Lung (tissue), 17 donors: ENCODE measurements at places on chromosomes 12 and 14. TPM values are rescaled to one million over a fixed set of nuclear protein-coding genes. Genes with fewer than 3 reads are reported as not detected.

GRCh38 chr14:75175677-75176141, 703 bp downstream of the TMED10 start:
- DNase-seq = peak; percentile 34

- no peak for DNase-seq
Measured at GRCh38 chr12:118821386-118821925, 159.9 kb upstream of the SRRM4 start.

DNA sequence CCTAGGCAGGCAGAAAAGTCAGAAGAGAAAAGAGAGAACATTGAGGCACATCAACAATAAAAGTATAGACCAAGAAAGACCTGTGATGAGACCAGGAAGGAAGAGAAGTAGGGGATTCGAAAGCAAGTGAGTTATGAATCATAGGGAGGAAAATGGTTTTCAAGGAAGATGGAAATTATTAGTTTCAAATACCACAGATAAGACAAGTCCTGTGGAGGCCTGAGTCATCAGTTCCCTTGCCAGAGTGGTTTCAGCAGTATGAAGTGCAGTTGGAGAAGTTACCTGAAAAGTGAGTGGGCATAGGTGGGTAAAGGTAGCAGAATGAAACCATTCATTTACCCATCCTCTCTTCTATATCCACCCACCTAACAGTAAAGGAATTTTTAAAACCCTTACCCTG, 25.2 kb upstream of the TSPAN8 start:
- DNase-seq = no peak

DNA sequence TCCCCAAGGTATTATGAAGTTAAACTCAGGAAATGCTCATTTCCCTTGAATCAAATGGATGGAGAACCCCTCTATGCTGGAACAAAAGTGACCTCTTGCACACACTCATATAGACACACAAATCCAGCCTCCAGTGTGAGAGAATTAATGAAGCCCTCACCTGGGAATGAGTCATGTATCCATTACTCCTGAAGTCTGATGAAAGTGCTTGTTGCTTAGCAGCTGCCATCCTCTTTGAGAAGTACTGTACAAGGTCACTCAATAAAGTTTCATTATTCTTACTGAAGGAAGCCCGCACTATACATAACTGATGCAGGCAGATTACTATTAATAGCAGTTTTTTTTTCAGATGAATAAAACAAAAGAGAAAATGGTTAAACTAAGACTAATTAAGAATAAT, 102.3 kb downstream of the RERG start:
- no peak for DNase-seq

DNA sequence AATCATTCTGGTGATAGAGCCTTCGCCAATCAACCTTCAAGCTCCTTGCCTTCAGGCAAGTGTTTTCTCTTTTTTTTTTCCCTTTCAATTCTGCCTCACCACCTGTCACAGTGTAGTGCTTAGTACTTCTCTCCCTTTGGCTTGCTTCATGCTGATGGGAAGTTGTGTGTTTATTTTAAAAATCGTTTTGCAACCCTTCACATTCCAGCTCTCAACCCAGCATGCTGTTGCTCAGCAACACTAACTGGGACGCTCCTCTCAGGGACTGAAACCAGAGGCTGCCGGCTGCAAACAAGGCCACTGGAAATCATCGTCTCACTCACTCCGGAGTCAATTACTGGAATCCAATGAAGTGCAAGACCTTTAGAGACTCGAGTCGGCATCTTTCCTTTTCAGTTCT, 342.7 kb downstream of the PRKD1 start:
- DNase-seq = peak; percentile 86

TAMALIN gene
- 84.0 TPM for total RNA-seq

DNA sequence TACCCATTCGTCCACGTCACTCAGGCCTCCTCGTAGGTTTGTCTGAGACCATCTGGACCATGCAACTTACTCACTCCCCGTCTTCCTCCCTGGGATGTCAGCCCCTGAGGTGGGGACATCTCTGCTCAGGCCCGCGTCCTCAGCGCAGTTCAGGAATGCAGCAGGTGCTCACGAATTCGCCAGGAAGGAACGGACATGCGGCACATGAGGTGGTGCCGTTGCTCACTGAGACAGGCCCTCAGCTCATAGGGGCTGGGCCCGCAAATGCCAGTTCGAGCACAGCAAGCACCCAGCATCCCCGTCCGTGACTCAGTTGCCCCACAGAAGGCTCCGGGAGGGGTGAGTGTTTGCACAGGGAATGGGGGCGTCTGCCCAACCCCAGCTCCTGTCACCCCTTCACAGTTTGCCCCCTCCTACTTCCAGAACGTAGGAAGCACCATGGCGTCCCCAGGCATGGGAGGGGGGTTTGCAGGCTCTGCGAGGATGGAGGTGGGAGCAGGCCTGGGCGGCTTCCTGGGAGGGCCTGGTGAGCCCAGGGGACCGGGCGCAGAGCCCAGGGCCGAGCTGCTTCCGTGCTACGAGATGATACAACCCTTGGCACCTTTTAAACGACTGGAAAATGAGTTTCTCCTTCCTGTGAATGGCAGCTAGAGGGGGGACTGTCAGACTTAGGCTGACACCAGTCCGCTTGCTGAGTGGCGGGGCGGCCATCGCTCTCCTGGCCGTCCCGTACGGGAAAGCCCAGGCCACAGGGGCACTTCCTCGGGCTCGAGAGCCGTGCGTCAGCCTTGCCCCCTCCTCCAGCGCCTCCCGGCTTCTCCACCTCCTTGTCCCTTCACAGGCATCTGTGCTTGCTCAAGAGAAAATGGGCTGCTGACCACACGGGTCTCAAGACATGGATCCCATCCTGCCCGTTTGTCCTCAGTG, 6.9 kb downstream of the GALNT9 start:
- no peak for DNase-seq

MYBPC1 gene
- total RNA-seq = not detected

GPR84 gene
- total RNA-seq = 1.5 TPM

GALNT8 gene
- 1.3 TPM for total RNA-seq

DNA sequence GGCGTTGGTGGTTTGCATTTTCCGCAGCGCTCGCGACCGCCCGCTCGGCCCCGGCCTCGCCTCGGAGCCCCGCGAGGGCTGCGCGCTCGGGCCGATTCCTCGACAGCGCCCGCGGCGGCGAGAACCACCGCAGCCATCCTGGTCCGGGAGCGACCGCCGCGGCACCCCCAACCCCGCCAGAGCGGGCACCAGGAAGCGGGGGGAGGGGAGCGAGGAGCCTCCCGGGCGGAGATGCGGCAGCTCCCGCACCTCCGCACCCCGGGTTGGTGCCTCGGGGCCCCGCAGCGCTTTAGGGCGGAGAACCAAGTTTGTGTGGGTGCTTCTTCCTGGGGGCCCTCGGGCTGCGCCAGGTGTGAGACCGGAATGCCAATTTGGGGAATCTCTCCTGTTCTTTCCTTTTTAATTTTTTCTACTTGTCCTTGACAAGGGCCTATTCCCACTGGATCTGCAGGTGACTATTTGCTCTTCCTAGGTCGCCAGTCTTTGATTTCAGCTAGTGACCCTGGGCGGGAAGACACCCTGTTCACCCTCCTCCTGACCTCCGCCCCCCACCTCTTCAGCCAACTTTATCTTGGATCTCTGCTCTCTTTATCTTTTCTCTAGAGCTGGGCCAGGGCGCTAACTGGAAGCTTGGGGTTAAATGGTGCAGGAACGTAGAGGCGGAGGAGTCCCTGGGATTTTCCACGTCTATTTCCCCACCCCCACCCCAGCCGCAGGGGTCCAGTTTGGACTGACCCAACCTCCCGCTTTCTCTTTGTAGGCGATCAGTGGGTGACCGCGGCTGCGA, at the start of gene SOCS2:
TSS of gene SOCS2 (plus strand) at position 751 of the 787 bp plus-strand sequence. CDS start 223 bp downstream, outside the sequence.
- DNase-seq = peak; percentile 73

- no peak for DNase-seq
Measured at GRCh38 chr12:83996671-83997070, 915.9 kb downstream of the SLC6A15 start.

DNA sequence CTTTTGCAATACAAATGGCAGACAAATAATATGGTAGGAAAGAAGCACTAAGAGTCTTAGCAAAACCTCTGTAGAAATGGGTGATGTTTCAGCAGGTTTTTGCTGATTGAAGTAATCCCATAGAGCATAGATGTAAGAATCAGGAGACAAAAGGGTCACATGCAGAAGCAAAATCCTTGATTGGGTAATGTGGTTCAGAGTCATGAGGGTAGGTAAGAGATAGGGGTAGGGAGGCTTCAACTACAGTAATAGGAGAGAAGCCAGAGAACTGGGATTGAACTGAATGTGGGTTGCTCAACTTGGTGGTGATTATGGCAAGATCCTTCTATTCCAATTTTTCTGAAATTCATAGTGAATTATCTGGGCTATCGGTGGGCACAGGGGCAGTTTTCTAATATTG, 5.0 kb downstream of the PRB3 start:
- DNase-seq = no peak

LRP1-AS gene
- not detected for total RNA-seq

DNA sequence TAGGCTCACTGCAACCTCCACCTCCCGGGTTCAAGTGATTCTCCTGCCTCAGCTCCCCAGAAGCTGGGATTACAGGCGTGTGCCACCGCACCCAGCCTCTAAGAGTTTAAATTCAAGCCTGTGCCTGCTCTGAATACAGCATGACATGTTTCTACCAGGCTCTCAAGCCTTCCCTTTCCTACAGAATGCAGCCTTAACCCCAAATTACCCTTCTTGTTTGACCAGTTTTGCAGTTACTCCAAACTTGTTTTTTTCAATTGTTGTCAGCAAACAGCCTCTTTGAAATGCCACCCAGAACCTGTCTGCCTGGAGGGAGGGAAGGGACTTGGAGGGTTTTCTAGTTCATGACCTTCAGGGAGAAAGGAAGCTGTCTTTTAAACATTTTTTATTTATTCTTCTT, 15.4 kb downstream of the GLTP start:
- peak; percentile 77 for DNase-seq

GRCh38 chr14:65434216-65434850, 21.8 kb downstream of the FUT8 start:
- no peak for DNase-seq
